CD8-positive, alpha-beta memory T cell (primary cell): ENCODE measurements at places on chromosomes 7 and 10. TPM values are rescaled to one million over a fixed set of nuclear protein-coding genes. Genes with fewer than 3 reads are reported as not detected.

The LDB1 gene
- 64.8 TPM for total RNA-seq

- H3K4me1 ChIP-seq = no peaks in the 10 kb centered on the region
- DNase-seq = no peak
- H3K27me3 ChIP-seq = no peaks in the 10 kb centered on the region
- H3K36me3 ChIP-seq = no peaks in the 10 kb centered on the region
These were observed 254.6 kb downstream of the XPNPEP1 start for GRCh38 chr10:109668703-109669102.

DNA sequence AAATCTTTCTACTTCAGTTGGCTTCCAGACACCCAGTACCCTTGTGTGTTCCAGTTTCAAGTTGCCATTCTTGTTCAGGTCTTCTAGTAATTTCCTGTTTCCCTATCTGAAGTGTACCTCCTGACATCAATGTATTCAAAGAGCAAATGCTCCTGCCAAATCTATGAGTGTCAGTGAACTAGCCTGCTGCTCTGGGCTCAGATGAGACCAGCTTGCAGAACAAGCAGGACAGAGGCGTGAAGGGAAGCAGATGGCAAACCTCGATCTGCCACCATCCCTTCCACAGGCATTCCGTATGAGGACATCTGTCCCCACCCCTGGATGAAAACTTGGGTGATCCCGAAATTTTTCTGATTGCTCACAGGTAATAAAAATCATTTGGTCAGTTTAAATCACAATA, 4.4 kb upstream of the MPP7 start:
- no peak overlapping the region for H3K4me3 ChIP-seq
- DNase-seq = no peak
- no peak overlapping the region for H3K27ac ChIP-seq
- no peaks in the 10 kb centered on the region for H3K27me3 ChIP-seq
- no peaks in the 10 kb centered on the region for H3K36me3 ChIP-seq

GRCh38 chr7:112083776-112084355, 122.3 kb downstream of the DOCK4 start:
- H3K27me3 ChIP-seq = no peaks in the 10 kb centered on the region
- H3K4me3 ChIP-seq = no peak overlapping the region
- H3K4me1 ChIP-seq = no peaks in the 10 kb centered on the region
- DNase-seq = no peak
- H3K36me3 ChIP-seq = no peaks in the 10 kb centered on the region

- no peak overlapping the region for H3K4me3 ChIP-seq
- H3K4me1 ChIP-seq = peaks cover 28% of the 10 kb centered on the region
- no peak for DNase-seq
- no peak overlapping the region for H3K27ac ChIP-seq
These were observed 32.0 kb downstream of the VOPP1 start for GRCh38 chr7:55540226-55540858.

DNA sequence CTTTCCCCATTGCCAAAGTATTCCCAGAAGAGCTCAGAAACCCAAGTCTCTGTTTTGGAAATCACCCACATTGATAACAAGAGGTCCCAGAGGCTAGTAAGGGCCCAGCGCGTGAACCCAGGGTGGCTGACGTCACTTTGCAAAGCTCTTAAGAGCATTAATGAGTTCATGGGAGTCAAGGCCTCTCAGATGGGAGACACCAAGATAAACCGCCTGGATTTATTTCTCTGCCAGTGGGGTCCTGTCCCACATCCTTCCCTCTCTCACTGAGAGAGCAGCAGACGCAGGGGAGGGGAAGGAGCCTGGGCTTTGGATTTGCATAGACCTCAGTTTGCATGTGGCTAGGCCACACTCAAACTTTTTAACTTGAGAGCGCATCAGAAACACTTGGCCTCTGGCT, 184.8 kb upstream of the PDE1C start:
- H3K36me3 ChIP-seq = no peaks in the 10 kb centered on the region
- DNase-seq = no peak
- no peaks in the 10 kb centered on the region for H3K4me1 ChIP-seq
- H3K27ac ChIP-seq = no peak overlapping the region
- no peaks in the 10 kb centered on the region for H3K27me3 ChIP-seq

GRCh38 chr10:119190353-119190752, 11.7 kb upstream of the PRDX3 start:
- no peak for DNase-seq
- H3K4me1 ChIP-seq = peaks cover 6% of the 10 kb centered on the region
- H3K4me3 ChIP-seq = no peak overlapping the region
- H3K27me3 ChIP-seq = no peaks in the 10 kb centered on the region

- H3K4me1 ChIP-seq = no peaks in the 10 kb centered on the region
- H3K27me3 ChIP-seq = peaks cover 5% of the 10 kb centered on the region
- H3K27ac ChIP-seq = no peak overlapping the region
- DNase-seq = no peak
- no peak overlapping the region for H3K4me3 ChIP-seq
These were observed 42.9 kb upstream of the PCBD1 start for GRCh38 chr10:70931168-70931815.

DNA sequence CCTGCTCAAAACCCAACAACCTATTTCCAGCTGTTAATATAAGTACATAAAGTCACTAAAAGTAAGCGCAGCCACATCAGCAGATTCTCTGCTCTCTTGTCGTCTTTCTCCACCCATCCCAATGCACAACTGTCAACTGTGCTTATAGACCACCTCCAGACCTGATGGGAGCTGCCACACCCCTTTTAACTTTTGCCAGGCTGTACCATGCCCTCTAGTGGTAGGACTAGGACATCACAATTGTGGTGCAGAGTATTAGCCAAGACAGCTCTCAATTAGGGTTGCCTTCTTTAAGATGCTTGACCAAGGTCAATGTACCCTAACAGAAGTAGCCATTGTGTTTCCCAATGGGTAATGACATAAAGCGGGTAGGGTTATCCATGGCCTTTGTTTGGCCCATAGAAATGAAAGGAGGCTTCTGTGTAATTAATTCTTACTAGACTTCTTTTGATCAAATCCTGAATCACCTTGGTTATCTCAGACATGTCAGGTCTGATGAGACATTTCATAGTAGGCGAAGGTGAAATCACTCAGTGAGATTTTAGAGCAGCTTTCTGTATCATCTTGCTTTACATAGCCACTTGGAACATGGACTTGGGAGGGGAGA, 68.1 kb downstream of the SCRN1 start:
- no peak overlapping the region for H3K4me3 ChIP-seq
- H3K4me1 ChIP-seq = no peaks in the 10 kb centered on the region
- no peaks in the 10 kb centered on the region for H3K27me3 ChIP-seq
- DNase-seq = no peak
- no peaks in the 10 kb centered on the region for H3K36me3 ChIP-seq

The UTF1 gene
- not detected for total RNA-seq

The AUTS2 gene
- total RNA-seq = 5.3 TPM

DNA sequence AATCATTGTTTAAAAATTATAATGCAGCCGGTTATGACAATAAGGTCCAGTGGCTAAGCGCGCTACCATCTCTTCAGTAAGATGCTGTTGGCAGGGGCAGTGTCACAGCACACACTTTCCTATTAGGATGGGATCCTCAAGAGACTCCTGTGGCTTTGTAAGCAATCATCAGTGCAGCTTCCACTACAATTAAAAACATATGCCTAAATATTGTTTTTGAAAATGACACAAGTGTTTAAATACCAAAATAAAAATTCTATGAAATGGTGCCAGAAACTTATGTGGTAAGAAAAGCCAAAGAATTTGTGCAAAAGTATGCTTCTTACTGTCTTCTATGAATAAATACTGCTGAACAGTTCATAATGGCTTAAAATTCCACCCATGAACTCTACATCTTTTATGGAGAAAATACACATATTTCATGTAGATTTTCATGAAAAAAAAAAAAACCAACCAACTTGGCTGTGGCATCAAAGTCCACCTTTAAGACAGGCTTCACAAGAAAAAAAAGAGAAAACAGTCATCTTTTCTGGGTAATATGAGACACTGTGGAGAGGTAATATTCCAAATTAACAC, 132.8 kb downstream of the SEMA3C start:
- no peak for DNase-seq
- H3K4me3 ChIP-seq = no peak overlapping the region
- no peaks in the 10 kb centered on the region for H3K36me3 ChIP-seq

GRCh38 chr7:30173058-30173897, 38.5 kb downstream of the MTURN start:
- H3K4me1 ChIP-seq = no peaks in the 10 kb centered on the region
- H3K27ac ChIP-seq = no peak overlapping the region
- no peak overlapping the region for H3K4me3 ChIP-seq
- no peaks in the 10 kb centered on the region for H3K36me3 ChIP-seq
- no peak for DNase-seq

DNA sequence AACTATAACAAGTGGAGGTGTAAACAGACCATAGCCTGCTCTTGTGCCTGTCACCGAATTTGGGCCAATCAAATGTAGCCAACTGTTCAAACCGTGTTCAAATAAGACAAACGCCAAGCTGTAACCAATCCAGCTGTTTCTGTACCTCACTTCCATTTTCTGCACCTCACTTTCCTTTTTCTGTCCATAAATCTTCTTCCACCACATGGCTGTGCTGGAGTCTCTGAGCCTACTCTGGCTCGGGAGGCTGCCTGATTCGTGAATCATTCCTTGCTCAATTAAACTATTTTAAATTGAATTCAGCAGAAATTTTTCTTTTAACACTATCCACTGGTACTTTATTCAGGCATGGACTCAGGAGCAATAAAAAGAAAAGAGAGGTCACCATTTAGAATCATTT, 29.9 kb upstream of the COL1A2 start:
- H3K4me1 ChIP-seq = no peaks in the 10 kb centered on the region
- H3K27me3 ChIP-seq = no peaks in the 10 kb centered on the region
- H3K4me3 ChIP-seq = no peak overlapping the region
- no peak for DNase-seq
- H3K27ac ChIP-seq = no peak overlapping the region
- H3K36me3 ChIP-seq = no peaks in the 10 kb centered on the region

GRCh38 chr7:102215711-102216110, 71.0 kb upstream of the SH2B2 start:
- H3K27me3 ChIP-seq = no peaks in the 10 kb centered on the region
- H3K4me1 ChIP-seq = no peaks in the 10 kb centered on the region
- no peaks in the 10 kb centered on the region for H3K36me3 ChIP-seq

DNA sequence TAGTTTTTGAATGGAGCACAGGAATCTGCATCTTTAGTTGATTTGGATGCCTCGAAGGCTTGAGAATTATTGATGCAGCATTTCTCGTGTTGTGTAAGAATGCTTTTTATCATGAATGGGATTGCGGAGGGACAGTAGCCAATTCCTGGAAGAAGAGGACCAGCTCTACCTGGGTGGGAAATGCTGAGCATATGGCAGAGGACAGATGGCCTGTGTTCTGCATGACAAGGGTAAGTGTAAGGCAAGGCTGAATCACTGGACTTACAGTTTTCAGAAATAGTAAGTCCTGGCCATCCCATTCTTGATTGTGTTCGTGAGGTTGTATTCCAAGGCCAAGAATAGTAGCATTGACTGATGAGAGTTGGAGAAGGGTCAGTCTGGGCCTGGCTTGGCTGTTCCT, 15.9 kb downstream of the RP9 start:
- H3K4me3 ChIP-seq = no peak overlapping the region
- H3K4me1 ChIP-seq = no peaks in the 10 kb centered on the region
- H3K27me3 ChIP-seq = no peaks in the 10 kb centered on the region

The KIAA1217 gene
- not detected for total RNA-seq

The CARD11 gene
- total RNA-seq = 68.4 TPM

GRCh38 chr7:113321201-113321600, 202.8 kb upstream of the SMIM30 start:
- no peak for DNase-seq
- H3K4me3 ChIP-seq = no peak overlapping the region
- no peaks in the 10 kb centered on the region for H3K27me3 ChIP-seq
